Peyer's patch (tissue), 4 donors: ENCODE measurements at places on chromosomes 2 and 18.

GRCh38 chr2:41937464-41937906, 110.3 kb upstream of the PKDCC start:
- no peak for DNase-seq

GRCh38 chr2:197033222-197033621, 106.7 kb upstream of the PGAP1 start:
- DNase-seq = no peak

- no peak for DNase-seq
Observed at GRCh38 chr2:202760848-202761247, 110.7 kb downstream of the ICA1L start.

DNA sequence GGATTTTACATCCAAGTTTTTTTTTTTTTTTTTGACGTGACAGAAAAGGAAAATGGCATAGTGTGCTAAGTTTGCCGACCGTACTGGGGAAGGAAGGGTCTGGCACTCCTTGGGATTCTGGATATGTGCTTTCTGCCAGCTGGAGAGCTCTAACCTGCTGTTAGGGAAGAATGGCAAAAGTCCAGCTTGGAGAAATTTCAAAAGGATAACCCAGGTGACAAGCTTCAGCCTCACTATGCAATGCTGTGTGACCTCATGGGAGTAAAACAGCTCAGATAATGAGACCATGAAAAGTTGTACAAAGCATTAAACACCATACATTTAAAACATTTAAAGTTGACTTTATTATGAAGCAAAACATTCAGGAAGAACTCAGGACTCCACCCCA, 10.3 kb upstream of the GPR45 start:
- DNase-seq = no peak

DNA sequence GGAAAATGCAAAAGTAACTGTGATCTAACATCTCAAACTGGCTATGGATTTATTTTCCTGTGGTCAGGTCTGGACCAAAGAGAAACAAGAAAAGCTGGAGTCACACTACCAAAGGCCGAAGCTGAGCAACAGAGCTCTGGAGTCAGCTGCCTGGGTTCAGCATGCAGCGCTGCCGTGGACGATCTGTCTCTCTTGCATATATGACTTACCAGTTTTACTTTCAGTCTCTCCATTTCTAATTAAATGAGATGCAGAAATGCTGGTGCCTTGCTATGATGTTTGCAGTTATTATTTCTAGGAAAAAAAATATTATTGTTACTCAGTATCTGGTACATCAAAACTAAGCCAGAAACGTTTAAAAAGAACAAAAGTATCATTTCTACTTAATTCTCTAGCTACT, 813.2 kb downstream of the RNF144A start:
- peak; percentile 66 for DNase-seq

DNA sequence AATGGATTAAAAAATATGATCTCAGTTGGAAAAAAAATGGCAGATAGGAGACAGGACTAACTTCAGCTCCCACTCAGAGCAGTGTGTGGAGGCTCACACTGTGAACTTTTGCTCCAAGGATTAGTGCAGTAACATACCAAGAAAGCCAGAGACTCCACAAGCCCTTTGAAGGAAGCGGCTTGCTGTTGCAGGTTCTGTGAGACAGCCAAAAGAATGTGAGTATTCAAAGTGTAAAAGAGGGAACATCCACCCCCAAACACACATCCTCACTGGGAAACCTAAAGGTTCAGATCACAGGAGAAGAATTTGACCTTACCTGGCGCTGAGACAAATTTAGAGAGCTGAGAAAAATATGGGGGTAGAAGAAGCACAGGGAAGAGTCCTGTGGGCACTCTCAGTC, 77.5 kb downstream of the FAM171B start:
- DNase-seq = no peak

DNA sequence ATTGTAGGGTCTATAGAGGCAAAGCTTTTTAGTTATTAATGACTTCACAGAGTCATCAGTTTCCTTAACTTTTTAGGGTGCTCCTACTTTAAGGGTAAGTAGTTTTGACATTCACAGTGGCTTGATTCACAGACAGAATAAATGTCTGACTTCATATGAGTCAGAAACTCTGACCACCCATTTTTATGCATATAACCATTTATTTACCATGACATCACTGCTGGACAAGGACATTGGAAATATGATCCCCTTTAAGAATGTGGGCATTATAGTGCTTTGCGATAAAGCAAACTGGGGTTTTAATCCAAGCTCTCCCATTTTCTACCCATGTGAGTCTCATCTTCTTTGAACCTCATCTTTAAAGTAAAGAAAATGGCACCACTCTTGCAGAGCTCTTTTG, 162.0 kb upstream of the MC4R start:
- no peak for DNase-seq

- DNase-seq = no peak
Observed at GRCh38 chr18:28422577-28422976, 245.6 kb upstream of the CDH2 start.

- no peak for DNase-seq
Observed at GRCh38 chr2:154488801-154489200, 209.7 kb upstream of the KCNJ3 start.

- no peak for DNase-seq
Observed at GRCh38 chr2:45180033-45180746, 170.9 kb upstream of the SIX2 start.

DNA sequence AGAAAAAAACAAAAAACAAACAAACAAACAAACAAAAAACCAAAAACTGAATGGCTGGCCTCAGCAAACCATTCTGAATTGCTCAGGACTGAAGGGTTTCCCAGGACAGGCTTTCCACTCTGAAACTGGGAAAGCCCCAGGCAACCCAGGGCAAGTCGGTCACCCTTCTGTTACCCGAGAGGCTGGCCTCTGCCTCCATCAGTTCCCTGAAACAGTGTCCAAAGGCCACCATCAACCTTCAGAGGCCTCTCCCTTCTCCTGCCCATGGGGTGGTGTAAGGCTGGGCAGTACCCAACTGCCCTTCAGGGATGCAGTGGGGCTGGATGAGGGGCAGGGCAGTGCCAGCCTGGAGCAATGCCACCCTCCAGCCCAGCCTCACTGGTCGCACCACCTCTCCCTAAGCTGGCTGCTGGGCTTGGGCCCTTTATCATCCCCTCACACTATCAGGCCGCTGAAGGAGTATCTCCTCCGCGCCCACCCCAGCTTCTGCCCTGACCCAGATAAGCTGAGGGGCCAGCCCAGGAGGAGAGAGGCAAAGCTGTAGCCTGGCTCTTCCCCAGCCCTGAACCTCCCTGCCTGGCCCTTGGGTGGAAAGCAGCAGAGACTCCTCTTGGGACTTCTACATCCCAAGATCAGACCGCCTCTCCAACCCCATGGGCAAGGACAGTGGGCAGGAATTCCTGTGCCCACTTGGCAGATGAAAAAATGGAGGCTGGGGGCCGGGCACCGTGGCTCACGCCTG, 35.9 kb downstream of the ZFP36L2 start:
- no peak for DNase-seq

DNA sequence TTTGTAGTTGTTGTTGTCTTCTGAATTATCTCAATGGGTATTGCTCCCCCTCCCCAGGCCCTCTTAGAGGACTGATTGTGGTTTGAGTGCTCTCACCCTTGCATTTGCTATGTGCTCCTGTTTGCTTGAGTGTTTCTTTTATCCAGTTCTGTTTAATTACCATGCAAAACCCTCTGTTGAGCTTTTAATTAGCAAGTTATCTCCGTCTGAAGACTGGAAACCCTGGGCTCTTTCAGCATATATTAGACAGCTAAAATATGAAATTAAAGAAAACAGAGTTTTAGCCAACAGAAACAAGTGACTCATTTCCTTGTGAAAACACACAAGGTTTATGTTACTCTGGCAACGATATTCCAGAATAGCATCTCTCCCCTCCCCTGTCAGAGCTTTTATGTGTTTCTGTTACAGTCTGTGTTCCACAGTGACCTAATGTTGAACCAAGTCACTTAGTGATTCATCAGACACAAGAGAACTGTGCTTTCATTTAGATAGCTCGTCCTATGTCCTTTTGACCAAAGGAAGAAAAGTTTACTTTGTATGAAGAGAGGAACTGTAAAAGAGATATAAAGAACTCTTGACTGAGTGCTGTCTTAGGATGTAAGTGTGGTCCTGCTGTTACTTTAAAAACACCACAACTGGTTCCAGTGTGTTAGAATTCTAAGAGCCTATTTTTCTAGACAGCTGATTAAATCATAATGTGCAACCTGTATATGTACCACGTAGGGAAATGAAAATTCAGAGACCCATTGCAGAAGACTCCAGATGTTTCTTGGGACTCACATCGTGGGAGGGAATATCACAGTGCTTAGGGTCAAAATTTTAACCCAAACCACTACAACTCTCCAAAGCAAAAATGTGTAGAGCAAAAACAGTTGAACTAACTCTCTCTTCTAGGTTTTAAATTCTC, 172.8 kb upstream of the RBMS1 start:
- no peak for DNase-seq

GRCh38 chr18:80210312-80211083, 36.8 kb downstream of the PARD6G start:
- DNase-seq = no peak

GRCh38 chr2:11597538-11598225, 63.8 kb downstream of the GREB1 start:
- no peak for DNase-seq

GRCh38 chr2:37201766-37202165, 5.5 kb downstream of the CEBPZOS start:
- no peak for DNase-seq

GRCh38 chr2:240997141-240997855, 1.1 kb upstream of the SNED1 start:
- DNase-seq = peak; percentile 47

DNA sequence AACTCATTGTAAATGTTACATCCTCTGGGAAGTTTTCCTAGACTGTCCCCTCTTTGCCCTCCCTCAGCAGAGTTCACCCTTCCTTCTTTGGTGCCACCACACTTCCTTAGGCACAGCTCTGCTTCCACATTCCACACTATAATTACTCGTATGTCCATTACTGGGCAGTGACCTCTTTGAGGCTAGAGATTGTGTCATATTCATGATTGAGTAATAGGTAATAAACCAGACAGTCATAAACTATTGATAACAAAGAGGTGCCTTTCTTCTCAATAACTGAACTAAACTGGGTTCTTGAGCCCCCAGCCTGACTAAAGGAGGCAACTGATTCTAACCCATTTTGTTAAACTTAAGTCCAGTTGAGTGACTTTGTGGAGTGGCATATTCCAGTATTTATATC, 28.3 kb downstream of the MYO3B start:
- no peak for DNase-seq

DNA sequence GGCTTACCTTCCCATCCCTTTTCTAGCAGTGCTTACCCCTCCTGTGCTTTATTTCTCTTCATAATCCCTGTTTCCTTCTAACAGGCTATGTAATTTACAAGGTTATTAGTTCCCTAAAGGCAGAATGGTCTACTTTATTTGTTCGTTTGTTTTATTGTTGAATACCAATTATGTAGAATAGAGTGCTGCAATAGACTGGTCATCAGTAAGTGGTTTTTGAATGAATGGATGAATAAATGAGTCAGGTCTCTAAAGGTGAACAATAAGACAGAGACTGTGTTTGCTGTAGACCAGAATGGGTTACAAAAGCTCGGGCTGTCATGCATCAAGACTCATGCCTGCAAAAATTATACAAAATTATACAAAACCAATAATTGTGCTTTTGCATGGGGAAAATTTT, 332.0 kb downstream of the IRS1 start:
- DNase-seq = no peak

- DNase-seq = no peak
Observed at GRCh38 chr2:168355121-168355520, 101.0 kb upstream of the CERS6 start.

DNA sequence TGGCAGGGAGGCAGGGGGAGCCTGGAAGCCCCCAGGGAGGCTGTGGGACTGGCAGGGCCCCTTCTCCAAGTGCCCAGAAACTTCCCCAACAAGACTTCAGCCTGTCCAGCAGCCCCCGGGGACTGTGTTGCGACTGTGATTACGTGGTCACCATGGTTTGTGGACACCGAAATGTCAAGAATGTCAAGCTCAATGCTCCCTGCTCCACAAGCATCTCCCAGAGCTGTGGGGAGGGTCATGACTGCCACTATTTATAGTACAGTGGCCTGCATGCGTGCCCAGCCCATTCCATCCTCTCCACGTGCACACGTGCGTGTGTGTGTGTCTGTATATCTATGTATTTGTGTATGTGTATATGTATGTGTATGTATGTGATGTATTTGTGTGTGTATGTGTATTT, 93.8 kb upstream of the MBOAT2 start:
- DNase-seq = no peak

DNA sequence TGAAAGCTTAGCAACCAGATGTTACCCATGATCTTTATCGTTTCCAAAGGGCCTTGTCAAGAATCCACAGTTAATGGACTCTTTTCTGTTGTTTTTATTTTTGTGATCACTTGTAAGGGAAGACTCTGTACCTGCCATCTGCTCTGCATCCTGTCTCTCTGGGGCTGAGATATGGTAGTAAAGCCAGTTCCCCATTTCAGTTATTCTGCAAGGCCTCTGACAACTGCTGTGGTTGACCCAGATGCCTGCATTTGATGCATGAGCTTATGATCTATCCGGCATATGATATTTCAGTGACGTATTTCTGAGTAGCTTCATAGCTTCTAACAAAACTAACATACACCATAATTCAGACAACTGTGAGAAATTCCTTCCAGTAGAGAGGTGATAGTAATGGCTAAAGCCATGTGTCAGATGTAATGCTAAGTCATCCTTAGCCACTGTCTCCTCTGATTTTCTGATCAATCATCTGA, 105.1 kb downstream of the TPO start:
- no peak for DNase-seq

GRCh38 chr2:40257340-40258134, 194.4 kb downstream of the SLC8A1 start:
- DNase-seq = no peak

DNA sequence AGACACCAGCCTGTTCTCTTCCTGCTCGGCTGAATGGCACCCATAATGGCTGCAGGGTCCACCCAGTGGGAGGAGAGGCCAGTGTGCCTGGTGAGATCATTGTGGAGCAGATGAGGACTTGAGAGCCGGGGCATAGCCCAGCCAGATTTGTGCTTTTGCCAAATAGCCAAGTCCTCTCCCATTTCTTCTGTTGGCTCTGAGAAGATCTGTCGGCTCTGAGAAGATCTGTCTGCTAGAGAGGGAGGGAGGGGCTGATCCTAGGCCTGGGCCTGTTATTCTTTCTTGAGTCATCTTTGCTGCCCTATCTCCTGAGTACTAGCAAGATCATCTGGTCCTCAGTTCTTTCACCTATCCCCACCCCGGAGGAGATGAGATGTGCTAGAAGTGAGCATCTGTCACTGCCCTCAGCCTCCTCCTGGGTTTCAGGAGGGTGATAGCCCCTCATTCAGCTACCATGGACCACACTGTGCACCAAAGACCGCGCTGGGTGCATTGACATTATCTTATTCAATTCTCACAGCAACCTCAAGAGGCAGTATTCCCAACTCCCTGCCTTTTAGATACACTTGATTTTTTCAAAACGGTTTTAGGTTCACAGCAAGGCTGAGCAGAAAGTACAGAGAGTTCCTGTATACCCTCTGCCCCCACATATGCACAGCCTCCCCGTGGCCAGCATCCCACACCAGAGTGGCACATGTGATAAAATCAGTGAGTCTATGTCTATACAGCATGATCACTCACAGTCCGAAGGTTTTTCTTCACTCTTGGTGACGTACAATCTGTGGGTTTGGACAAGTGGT, 98.6 kb downstream of the CAPN13 start:
- DNase-seq = peak; percentile 45

GRCh38 chr2:238457927-238458324, 31.2 kb downstream of the ASB1 start:
- DNase-seq = no peak
